ENCODE measurements at places on chromosomes 11 and 22.

- DNase-seq: no peak
Measured at GRCh38 chr22:33519071-33519973, 401.0 kb downstream of the LARGE1 start.

DNA sequence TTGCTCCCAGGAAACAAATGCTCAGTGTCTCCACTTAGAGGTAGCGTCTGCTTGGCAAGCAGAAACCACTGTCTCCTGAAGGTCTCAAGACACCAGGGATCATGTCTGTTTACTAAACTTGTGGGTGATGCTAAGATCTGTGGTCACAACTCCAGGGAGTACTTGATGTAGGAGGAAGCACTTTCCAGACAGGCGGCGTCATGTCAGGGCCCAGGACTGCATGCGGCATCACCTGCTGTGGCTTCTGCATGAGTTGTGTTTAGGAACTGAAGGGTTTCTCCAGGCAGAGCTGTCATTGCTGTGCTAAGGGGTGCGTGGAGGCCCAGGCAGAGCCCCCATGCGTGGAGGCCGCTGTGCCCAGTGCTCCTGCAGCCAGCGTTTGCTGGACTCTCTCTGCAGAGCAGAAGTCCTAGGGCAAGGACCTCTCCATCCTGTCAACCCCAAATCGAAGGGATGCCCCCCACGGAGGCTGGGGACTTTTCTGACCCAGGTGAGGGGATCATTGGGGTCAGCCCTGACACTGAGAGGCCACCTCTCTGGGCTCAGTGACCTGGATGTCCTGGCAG, 8.1 kb upstream of the PANX2 start:
- DNase-seq: no peak

DNA sequence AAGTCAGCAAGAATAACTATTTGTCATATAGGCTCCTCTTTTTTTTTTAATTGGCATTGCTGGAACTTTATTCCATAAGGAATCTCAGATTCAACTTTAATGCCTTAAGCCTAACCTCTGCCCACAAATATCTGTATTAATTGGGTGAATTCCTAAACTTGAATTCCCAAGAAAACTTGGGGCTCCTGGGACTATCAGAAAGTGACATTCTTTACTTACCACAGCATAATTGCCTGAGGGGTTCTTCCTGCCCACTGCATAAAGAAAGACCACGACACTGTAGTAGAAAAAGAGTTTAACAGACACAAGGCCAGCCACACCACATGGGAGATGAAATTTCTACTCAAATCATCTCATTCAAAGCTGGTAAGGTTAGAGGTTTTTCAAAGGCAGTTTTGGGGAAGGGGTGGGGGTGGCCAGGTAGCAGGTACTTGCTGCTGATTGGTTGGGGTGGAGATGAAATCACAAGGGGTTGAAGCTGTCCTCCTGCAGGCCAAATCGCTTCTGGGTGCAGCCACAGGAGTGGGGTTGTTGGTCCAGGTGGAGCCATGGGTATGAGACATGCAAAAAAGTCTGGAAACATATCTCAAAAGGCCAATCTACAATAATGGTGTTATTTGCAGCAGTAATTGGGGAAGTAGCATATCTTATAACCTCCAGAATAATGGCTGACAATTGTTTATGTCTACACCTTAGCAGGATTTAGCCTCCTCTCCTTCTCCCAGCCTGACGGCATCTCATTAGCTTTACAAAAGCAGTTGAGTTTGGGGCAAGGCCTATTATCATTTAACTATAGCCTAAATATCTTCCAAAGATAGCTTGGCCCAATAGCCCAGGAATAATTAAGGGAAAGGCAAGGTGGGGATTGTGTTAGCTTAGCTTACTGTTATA, 4.8 kb upstream of the NLRP10 start:
- no peak for DNase-seq

DNA sequence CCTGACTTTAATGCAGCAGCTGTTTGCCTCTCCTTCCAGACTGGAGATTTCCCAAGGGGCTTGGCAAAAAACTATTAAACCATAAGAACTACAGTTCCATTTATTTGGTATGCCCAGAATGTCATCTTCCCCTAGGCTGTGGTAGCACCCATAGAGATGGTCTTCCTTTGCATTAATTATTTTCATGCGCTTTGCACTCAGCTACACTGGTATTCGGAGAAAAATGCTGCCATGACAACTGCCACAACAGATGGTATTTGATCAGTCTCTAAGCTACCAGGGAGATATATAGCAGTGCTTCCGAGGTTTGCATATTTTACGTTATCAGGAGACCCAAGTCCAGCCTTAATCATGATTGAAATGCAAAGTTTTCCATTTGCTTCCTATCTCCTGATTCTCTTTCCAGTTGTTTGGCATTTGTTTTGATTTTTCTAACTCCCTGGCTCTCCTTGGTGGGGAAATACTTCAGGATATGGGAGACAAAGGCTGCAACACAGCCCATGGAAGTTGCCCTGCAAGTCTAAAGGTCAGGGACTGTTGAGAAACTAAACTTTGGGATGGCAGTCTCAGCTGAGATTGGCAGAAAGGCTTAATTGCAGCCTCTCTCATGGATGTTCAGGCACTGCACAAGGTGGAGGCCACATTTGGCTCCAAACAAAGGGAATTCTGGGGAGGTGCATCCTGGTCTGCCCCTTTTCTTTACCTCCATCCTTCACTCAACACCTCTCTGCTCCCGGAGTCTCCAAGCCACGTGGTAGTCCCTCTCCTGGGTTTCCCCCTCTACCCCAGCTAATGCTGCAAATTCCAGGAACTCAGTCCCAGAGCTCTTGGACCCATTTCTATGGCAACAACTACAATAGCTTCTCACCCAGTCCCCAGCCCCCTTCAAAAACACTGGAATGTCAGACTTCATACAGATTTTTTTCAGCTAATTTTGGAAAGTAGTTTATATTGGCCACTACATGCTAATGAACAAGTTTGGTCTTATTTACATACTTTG, 151.8 kb downstream of the NAV2 start:
- DNase-seq: no peak
